Amniotic epithelial cell (primary cell): ENCODE measurements at places on chromosomes 3 and 15.

DNA sequence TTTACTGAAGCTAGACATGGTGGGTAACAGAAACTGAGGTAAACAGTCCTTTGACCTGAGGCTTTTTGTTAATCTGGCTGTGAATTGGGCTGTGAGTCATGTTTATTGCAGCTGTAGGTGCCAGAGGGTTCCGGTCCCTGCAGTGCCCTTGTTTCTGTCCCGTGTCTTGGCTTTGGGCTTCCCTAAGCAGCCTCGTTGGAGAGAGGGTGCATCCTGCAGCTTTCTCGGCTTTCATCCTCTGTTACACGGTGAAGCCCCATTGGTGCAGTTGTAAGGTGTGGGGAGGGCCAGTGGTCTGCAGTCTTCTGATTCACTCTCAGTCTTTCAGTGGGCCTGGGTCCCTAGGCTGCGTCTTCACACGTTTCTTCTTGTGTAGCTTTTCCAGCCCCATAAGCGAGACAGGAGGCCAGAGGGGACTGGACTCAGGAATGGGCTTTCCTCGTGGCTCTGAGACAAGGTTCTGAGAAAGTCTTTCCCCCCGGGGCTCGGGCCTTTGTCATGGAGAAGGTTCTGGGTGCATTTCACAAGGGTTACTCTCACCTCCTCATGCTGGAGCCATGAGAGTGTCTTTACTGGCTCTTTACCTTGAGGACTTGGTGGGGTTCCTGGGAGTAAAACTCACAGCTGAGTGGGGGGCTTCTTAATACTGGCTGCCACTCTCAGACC, 33.1 kb downstream of the ASB7 start:
- no peak for DNase-seq

DNA sequence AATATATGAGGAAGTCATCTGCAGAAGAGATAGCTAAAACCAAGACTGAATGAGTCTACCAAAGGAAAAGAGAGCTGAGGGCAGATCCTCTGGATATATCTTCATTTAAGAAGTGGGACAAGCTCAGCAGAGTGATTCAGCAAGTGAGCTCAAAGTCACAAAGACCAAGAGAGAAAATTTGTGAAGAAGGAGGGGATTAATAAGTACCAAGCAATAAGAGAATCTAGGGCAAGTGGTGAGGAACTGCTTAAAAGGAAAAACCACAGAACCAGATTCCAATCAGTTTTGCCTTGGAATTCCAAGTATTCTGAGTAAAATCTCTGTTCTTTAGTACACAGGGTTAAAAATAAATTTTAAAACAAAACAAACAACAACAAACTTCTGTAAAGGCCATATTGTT, 3.6 kb downstream of the EHHADH start:
- peak; percentile 63 for DNase-seq

DNA sequence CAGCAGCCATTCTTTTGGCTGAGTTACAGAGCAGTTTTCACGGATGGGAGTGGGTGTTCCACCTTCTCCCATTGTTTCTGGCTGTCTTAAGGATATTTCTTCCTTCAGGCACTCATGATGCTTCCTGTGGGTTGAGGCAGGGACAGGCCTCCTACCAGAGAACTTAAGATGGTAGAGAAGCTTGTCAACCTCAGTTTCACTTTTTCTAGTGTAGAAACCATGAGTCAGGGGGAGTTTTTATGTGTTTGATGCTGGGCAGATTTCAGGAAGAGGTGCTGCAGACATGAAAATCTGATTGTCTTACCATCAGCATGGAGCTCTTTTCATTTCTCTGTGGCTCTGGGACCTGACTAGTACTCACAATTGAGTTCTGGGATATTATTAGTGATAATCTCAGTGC, 48.7 kb upstream of the VEPH1 start:
- DNase-seq = no peak

DNA sequence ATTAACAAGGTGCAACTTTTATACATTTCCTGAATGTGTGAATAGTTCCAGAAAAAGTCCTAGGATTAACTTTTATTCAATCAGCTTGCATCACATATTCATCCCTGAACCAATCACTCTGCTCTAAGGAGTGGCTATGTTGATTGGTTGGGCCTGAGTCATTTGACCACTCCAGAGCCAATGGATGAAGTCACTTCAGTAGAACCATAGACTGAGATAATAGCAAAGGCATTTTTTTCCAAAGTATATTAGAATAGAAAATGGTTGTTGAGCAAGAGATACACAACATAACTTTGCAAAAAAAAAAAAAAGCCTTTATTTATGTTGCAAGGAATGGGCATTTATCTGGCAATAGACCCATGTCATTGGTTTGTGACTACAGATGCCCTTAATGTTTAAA, 55.5 kb upstream of the AGTR1 start:
- peak; percentile 40 for DNase-seq

DNA sequence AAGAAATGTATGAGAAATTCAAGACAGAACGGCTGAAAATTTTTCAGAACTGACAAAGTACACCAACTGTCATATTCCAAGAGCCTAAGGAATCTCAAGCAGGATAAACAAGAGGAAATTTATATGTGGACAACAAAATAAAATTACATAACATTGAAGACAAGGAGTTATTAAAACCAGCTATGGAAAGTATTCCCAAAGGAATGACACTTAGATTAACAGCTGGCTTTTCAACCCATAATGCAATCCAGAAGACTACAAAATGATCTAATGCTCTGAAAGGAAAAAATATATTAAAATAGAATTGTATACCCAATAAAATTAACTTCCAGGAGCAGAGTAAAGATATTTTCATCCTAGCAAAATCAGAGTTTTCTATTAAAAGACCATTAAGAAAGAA, 132.2 kb upstream of the BNIP2 start:
- no peak for DNase-seq

DNA sequence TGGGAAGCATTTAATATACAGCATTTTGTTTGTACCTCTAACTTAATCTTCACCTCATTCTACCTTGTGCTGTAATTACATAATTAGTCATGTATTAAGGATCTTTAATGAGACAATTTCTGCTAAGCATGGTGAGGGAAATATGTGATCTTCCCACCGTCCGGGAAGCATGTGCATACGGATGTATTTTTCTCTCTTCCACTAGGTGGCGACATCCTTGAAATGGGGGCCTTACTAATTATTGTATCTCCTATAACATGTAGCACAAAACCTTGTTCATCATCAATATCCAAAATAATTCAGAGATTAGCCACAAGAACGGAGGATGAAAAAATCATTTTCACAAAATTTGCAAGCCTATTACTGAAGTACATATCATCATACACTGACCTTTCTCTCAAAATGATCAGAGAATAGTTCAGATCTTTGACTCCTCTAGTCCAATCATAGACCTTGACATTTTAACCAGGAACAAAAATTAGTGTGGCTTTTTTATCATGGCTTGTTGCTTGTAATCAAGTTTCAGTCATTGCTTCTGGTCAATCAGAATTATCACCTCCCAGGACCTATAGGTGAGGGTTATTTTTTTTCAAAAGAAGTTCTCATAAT, 148.9 kb upstream of the GBE1 start:
- peak; percentile 19 for DNase-seq

DNA sequence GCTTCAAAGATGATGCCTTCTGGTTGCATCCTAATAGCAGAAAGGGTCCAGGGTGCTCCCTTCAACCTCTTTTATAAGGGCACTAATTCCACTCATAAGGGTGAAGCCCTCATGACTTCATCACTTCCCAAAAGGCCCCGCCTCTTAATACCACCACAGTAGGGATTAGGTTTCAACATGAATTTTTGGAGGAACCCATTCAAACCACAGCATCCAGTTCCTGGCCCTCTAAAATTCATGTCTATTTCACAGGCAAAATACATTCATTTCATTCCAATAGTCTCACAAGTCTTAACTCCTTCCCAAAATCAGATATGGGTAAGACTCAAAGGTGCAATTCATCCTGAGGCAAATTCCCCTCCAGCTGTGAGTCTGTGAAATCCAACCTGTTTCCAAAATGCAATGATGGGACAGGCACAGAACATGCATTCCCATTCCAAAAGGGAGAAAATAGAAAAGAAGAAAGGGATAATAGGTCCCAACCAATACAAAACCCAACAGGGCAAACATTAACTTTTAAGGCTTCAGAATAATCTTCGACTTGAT, 124.0 kb downstream of the ATP1B3 start:
- DNase-seq = no peak

DNA sequence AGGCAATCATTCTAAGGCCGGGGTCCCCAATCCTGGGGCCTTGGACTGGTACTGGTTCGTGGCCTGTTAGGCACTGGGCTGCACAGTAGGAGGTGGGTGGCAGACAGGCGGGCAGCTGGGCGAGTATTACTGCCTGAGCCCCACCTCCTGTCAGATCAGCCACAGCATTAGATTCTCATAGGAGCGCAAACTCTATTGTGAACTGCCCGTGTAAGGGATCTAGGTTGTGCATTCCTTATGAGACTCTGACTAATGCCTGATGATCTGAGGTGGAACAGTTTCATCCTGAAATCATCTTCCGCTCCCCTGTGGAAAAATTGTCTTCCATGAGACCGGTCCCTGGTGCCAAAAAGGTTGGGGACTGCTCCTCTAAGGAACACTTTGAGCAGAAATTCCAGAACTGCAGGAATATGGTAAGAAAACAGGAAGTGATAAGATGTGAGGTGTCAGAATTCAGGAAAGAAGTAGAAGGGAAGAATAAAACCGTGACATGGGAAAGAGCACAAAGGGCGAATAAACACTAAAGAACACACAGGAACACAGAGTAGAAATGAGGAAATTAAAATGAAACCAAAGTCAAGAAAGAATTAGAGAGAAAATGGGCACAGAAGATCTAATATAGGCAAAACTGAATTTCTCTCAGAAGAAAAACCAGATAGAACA, 57.6 kb downstream of the PDCD6IP start:
- peak; percentile 14 for DNase-seq

- DNase-seq = no peak
Observed at GRCh38 chr3:24713516-24713915, 218.9 kb upstream of the THRB start.

DNA sequence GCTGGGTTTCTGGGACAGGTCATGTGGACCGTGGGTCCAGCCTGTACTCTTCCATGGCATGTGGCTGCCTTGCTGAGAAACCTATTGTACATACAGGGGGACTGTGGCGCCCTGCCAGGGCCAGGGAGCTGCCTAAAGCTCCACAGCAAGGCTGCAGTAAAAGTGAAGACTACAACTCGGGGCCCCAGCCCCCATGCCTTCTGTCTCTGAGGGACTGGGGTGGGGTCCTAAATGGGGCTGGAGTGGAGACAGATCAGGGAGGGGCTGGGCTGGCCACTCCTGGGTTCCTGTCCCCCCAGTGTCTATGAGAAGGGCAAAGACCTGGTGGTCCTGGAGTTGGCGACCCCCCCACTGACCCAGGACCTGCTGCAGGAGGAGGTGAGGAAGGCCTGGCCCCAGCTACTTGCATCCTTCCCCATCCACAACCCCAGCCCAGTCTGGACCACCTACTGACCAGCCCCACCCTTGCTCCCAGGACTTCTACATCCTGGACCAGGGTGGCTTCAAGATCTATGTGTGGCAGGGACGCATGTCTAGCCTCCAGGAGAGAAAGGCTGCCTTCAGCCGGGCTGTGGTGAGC, 7.3 kb downstream of the VILL start:
- DNase-seq = no peak

GRCh38 chr3:160097478-160097877, 108.8 kb downstream of the IL12A start:
- DNase-seq = no peak

DNA sequence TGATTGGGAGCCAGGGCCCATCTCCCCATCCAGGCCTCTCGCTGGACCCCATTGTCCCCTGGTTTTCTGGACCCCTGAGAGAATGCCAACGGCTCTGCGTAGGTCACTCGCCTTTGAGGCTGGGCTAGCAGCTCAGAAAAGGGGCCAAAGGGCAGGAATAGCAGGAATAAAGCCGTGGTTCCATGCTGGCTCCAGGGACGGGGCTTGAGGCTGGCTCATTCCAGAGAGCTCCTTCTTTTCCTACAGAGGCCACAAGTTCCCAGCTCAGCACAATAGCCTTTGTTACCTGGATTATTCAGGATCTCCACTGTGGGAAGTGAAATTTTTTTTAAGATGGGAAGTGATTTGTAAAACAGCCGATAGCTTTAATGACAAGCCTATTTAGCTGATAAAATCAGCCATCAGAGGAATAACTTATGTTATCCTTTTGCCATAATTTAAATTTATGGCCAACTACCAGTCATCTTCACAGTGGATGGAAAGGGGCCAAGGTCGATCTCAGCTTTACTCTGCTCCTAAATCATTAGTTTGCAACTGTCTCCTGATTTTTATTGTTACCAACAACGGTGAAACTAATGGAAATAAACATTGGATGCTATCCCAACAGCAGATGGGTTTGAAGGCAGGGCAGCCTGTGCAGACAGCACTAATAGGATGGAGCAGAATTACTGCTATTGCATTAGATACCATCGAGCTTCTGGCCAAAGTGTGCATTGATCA, 124.3 kb downstream of the TMEM266 start:
- no peak for DNase-seq

DNA sequence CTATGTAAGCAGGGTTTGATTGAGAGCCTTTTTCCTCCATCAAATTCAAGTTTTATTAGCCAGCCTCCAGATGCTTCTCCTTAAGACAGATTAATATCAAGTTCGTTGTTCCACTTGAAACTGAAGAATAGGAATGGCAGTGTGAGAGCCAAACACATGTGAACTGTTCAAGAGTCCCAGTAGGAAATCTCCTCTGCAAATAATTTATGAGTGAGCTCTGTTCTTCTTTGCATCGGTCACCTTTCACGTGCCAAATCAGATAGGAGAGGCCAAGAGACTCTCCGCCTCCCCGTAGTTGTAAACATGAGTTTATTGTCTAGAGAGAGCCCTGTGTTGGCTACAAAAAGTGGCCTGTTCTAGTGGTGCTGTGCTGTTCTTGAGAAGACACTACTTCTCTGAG, 372.1 kb upstream of the NR2F2 start:
- DNase-seq = no peak

DNA sequence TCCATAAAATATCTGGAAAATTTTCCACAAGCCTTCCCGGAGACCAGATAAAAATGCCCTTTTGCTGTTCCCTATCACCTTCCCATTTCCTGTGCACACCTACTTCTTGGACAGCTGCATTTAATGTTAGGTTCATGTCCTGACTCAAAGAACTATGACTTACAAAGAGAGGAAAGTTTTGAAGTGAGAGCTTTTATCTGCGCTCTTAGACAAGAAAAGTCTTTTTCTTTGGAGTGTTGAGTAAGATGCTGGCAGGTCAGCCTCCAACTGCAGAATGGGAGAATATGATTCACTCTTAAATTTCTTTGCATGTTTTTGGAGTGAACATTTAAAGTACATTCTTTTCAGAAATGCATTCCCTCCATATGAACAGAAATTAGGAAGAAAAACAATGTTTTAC, 147.3 kb upstream of the DPH6 start:
- peak; percentile 84 for DNase-seq

DNA sequence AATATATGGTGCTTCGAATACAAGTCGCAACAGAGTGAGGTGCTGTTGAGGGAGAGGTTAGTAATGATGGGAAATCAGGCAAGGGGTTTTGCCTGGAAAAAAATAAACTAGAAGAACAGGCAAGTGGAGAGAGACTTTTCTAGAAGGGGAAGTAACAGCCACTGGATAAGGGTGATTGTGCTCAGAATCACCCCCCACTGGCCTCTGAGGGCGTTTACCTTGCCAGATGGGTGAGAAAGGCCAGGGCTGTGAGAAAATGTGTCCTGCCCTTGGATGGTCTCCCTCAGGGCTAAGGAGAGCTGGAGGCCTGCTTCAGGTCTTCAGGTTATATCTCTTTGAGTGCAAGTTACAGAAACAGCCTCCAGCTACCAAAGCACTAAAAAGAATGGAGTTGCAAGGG, 151.8 kb downstream of the MEX3B start:
- DNase-seq = no peak
